ENCODE measurements at places on chromosomes 1 and 21.

DNA sequence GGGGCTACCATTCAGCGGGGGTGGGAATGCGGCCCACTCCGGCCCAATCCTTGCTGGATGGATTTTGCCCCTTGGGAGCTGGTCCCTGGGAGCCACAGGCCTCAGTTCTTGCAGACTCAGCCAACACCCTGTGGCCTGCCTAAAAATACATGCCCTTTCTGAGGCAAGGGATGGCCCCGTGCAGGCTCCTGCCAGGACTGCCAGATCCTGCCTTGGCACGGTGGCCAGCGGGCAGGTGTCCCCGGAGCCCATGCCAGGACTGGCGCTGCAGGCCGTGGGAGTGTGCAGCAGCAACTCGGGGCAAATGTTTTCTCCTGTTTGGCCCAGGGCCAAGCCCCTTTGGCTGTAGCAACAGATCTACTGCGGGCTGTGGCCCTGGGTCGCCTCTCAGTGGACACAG lies 1.6 kb upstream of the PANK4 start:
- DNase-seq: no peak

DNA sequence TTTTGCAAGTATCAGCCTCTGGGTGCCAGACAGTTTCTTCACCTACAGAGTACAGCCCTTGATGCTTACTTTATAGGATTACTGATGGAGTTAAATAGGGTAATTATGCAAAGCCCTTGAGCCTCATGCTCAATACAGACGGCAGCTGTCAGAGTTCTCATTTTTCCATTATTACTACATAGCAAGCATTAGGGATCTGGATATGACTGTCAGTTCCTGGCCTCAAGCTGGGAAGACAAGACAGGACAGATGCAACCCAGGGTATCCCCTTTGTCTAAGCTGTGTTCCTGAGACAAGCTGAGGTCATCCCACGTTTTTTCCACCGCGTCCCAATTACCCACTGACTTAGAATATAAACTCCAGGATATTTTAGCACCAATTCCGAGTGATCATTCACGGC lies 94.4 kb downstream of the SLC35F3 start:
- DNase-seq: no peak

DNA sequence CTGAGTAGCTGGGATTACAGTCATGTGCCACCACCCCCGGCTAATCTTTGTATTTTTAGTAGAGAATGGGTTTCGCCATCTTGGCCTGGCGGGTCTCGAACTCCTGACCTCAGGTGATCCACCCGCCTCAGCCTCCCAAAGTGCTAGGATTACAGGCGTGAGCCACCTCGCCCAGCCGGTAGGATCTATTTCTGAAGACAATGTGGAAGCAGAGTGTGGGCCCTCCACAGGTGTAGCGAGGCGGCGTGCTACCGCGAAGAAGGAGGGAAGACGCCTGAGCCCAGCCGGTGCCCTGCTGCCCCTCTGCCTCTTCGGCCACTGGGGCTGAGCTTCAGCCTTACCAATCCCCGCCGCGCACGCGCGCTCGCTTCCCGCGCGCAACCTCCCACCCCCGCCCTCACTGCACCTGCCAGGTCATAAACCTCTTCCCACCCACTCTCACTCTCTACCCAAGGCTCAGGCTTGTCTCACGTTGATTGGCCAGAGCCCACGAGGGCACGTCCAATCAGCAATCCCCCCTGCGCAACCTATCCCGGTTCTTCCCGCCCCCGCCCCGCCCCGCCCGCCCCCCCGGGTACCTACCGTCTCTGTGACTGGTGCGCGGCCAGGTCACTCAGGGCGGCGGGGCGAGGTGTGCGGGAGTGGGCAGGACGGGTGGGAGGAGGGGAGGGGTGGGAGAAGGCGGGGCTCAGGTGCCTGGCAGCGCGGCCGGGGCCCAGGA lies 409 bp upstream of the HOOK1 start:
- peak; percentile 100 for DNase-seq

GRCh38 chr1:100972185-100972584 lies 53.4 kb downstream of the DPH5 start:
- DNase-seq: no peak

DNA sequence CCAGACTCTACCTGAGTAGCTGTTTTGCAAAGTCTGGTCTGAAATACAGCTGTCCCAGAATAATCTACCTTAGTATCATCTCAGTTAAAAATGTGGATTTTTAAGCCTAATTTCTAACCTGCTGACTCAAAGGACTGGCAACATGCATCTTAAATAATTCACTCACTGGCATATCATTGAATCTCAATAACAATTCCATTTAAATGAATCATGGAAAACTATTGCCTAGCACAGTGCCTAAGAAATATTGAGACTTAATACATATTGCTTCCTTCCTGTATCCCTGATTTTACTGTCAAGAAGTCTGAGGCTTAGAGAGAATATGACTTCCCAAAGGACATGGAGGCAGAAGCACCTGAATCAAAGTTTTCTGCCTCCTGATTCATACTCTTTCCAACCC lies 3.1 kb downstream of the CCDC190 start:
- no peak for DNase-seq

- DNase-seq: no peak
Observed at GRCh38 chr1:212928323-212929291, 21.7 kb upstream of the VASH2 start.

DNA sequence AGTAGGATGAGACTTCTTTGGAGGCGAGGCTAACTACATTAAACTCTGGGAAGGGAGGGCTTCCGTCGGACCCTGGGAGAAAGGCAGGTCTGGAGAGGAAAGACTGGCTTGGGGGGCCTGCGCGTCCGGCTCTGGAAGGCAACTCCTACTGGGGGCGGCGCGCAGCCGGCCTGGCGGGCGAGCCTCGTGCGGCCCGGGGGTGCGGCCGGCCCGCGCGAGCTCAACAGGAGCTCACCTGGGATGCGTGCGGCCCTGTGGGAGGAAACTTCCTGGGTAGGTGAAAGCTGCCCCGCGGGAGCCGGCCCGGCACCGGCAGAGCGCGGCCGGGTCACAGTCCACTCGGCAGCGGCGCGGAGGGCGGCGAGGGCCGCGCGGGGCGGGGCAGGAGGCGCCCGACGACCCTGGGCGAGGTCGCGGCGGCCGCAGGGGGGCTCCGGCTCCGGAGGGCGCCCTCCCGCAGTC lies 449 bp downstream of the EPS15 start:
- DNase-seq: peak; percentile 66

GRCh38 chr1:195789321-195789720 lies 818.9 kb downstream of the KCNT2 start:
- no peak for DNase-seq

DNA sequence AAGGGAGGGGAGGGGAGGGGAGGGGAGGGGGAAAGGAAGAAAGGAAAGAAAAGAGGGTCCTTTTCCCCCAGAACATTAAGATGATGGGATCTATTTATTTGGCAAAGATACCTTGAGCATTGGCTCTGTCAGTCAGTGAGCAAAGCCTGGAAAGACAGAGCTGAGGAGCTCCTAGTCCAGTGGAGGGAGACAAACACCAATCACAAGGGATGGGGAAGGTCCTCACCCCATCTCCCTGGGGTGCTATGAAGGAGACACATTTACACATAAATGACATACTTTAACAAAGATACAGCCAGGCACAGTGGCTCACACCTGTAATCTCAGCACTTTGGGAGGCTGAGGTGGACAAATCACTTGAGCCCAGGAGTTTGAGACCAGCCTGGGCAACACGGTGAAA lies 154.9 kb upstream of the TIAM1 start:
- no peak for DNase-seq

DNA sequence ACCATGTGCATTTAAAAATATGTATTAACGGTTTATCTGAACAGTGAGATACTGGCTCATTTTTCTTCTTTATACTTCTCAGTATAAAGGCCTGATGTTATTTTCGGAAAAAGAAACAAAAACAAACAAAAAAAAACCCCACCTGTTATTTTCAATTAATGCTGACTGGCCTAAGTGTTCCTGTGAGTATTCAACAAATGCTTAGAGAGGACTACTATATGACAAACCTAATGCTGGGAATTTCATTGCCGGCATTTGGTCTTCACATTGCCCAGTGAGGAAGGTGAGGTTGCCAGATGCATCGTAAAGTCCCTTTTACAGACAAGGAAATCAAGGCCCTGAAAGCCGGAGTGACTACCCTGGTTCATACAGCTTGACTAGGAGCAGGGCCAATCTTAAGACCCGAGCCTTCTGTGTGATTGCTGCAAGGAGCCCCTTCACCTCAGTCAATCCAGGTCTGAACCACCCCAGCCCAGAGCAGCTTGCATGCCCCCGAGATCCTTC lies 599 bp downstream of the MRPL24 start:
- DNase-seq: no peak
